ENCODE measurements at places on chromosomes 5 and 9. TPM values are rescaled to one million over a fixed set of nuclear protein-coding genes. Genes with fewer than 3 reads are reported as not detected.

The PCDHA3 gene
- total RNA-seq: not detected

The IL9 gene
- total RNA-seq: not detected

The SLC36A3 gene
- not detected for total RNA-seq

The TNFSF8 gene
- 3.3 TPM for total RNA-seq

The SLC6A7 gene
- total RNA-seq: not detected

The ENTPD2 gene
- total RNA-seq: not detected

The PCDHGA11 gene
- 2.2 TPM for total RNA-seq

The LHX6 gene
- total RNA-seq: 0.48 TPM

The LAMC3 gene
- total RNA-seq: 45.2 TPM

The CYFIP2 gene
- 74.3 TPM for total RNA-seq

DNA sequence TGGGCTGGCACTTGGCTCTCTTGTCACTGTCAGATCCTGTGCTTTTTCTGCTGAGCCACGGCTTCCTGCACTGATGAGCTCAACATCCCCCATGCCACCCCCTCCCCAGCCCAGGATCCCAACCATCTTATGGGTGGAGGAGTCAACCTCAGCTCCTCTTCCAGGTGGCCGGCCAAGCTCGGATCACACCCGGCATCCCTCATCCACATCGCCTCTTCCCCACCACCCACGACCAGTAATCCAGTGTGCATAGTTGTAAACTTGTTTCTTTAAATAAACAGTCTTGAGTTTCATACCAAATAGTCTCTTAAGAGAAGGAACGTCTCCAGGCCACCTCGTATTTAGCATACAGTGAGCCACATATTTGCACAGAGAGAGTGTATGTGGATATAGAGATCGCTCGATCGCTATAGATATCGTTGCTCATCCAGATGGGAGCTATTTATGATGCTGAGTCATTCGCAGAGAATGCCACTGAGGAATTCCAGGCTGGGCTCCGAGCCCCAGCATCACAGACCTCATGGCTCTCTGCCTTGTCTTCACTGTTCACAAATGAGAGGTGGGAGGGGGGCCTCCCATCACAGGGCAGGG lies 61.8 kb upstream of the CPLX2 start:
- DNase-seq: no peak

DNA sequence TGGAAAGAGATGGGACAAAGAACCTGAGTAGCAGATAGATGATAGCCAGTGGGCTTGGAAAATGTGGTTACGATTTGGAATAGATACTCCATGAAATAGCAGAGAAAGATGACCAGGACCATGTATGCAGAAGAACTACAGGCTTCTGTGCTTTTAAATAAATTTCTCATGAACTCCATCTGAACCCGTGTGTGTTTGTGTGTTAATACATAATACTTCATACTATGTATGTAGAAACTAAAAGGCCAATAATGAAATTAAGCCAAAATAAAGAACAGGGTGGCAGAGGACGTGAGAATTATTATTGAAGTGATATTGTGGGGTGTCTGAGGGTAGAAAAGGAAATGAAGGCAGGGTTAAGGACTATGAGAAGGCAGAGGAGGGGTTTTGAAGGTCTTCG lies 385.1 kb upstream of the RPS23 start:
- DNase-seq: no peak

GRCh38 chr5:34827588-34828506 lies 11.1 kb upstream of the TTC23L start:
- no peak for DNase-seq

GRCh38 chr5:123448743-123449142 lies 25.5 kb upstream of the CEP120 start:
- DNase-seq: no peak

DNA sequence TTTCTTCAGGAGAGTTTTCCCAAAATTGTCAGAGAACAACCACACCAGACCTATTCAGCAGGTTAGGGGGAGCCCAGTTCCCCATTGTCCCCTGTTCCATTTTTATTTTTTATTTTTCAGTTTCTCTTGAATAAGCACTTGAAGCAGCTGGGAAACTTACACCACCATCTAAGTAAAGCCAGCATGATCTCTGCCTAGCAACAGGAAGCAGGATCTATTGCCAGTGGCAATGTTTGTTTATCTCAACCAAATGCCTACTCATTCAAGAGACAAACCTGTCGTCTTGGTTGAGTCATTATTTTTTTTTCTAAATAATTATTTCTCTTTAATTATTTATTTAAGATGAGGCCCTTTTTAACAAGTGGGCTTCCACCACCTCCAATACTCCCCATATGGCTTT lies 379.3 kb downstream of the PLK2 start:
- DNase-seq: no peak

DNA sequence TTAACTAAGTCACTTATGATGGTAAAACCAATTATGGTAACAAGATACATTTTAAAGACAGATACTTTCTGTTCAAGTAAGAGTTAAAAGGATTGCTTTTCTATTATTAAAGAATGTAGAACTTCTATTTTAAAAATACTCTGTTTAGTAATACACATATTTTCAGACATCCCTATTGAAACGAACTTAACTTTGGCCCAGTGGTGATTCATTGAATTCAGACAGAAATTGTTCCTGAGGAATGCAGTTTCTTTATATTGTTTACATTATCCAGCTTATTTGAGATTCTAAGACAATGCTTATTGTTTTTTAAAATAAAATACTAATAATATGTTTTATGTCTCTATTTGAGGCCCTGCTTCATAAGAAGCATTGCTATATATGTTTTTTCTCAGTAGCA lies 816.4 kb downstream of the SEMA5A start:
- no peak for DNase-seq

- no peak for DNase-seq
Observed at GRCh38 chr5:76332102-76332501, 71.0 kb upstream of the IQGAP2 start.

DNA sequence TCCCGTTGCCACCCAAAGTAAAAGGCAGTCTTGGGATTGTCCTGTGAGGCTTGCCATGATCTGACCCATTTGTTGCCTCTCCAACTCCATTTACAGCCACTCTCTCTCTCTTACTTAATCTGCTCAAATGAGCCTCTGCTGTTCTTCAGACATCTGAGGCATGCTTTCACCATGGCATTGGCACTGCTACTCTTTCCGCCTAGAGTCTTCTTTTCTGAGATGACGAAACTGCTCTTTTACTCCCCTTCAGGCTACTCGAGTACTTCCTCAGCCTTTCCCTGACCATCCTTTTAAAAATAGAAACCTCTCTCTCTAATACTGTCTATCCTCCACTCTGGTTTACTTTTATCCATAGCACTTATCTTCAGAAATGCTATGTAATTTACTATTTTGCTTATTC lies 9.0 kb downstream of the FOCAD start:
- no peak for DNase-seq

DNA sequence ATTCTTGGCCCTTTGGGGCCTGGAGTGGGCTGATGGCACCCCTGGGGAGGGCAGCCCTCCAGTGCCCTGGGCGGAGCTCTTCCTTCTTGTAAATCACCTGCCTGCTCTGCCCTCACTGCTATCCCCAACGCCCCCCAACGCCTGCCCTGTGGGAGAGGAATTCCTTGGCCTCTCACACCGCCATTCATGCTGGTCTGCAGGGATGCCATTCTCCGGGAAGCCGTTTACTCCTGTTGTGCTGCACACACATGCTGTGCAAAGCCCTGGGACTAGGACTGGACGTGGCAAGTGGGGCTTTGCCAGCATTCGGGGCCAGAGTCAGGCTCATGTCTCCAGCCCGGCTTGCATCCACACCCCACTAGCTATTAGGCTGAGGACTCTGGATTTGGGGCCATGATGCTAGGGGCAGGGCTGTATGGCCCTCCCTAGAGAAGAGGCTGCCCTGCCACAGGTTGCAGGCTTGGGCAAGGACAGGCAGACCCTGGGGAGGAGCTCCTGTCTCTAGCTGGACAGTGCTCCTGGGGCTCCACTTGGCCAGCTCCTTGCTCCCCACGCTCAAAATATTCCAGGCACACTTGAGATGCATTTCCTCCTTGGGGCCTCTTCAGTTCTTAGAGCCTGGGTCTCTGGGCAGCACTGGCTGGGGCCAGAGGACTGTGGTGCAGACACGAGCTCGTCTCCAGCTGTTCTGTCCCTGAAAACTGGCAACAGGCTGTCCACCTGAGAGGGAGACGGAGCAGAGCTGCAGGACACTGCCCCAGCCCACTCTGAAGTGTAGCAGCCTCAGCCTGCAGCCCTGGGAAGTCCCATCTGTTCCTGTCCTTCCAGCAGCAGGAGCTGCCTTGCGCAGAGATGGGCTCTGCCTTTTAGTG lies 226.9 kb downstream of the CACNA1B start:
- DNase-seq: no peak

GRCh38 chr9:136994180-136994887 lies 2.0 kb downstream of the CLIC3 start:
- no peak for DNase-seq

DNA sequence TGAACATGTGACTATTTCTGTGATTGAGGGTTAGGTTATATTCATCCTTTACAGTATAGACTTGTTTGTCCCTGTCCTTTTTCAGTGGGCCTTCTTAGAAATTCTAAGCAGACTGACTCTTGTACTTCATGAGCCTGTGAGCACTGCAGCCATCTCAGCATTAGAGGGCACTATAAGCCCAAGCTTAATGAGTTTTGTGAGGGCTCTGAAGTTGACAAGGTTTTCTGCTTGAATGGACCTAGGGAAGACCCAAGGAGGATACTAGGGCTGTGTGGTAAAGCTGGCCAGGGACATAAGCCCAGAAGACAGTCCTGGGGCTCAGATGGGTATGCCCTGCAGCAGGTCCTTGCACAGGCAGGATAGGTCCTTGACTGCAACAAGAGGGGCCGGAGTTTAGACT lies 126.5 kb downstream of the MRPS30 start:
- no peak for DNase-seq

DNA sequence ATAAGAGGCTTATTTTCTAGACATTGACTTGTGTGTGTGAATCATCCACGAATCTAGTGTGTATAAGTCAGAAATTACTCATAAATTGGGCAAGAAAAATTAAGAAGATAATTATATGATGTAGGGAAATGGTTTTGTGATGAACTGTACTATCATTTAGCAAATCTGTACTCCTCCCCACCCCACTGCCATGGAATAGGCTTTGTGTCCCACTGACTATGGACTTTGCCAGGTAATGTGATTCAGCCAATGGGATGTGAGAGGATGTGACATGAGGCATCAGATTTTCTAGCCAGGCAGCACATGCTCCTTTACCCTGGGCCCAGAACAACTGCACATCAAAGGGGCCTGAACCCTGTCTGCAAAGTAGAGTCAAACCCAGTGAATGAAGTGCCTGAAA lies 406.6 kb downstream of the CTNND2 start:
- DNase-seq: no peak

- DNase-seq: no peak
Observed at GRCh38 chr9:95772320-95773052, 103.0 kb upstream of the ERCC6L2 start.

GRCh38 chr5:139402561-139403158 lies 1.2 kb downstream of the SPATA24 start:
- no peak for DNase-seq

- DNase-seq: no peak
Observed at GRCh38 chr5:133311176-133311575, 259.4 kb downstream of the HSPA4 start.

DNA sequence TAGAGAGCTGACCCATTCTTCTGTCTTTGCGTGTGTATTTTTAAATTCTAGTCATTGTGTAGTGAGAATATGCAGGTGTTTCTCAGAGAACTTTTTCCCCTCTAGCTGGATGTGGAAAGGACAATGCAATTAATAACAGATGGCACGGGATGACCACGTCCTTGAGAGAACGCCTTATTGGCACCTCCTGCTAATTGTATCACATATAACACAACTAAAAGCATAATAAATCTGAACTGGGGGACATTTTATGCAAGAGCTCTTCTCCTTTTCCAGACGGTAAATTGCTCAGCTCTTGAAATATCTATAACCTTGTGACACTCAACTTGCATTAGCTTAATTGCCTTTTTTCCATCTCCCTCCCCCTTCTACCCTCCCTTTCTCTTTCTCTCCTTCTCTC lies 62.9 kb upstream of the IZUMO3 start:
- no peak for DNase-seq

- no peak for DNase-seq
Observed at GRCh38 chr5:141686648-141687416, 4.8 kb upstream of the ARAP3 start.

DNA sequence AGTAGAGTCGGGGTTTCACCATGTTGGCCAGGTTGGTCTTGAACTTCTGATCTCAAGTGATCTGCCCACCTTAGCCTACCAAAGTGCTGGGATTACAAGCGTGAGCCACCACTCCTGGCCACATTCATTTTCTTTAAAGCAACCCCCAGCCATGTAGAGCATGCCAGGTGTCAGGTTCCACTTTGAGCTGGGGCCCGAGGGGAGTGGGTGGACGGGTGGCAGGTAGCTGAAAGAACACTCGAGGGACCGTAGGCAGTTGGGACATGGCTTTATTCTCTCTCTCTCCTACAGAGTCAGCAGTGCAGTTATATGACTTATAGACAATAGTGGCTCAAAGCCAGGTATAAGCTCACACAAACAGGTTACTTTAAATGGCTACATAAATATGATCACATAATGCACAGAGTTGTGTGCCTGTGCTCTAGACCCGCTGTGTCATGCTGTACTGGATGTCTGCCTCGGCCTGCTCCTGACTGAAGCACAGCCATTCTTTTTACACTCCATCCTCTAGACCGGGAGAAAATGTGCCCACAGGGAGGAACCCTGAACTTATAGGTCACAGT lies 60.5 kb upstream of the FAM120A start:
- no peak for DNase-seq

DNA sequence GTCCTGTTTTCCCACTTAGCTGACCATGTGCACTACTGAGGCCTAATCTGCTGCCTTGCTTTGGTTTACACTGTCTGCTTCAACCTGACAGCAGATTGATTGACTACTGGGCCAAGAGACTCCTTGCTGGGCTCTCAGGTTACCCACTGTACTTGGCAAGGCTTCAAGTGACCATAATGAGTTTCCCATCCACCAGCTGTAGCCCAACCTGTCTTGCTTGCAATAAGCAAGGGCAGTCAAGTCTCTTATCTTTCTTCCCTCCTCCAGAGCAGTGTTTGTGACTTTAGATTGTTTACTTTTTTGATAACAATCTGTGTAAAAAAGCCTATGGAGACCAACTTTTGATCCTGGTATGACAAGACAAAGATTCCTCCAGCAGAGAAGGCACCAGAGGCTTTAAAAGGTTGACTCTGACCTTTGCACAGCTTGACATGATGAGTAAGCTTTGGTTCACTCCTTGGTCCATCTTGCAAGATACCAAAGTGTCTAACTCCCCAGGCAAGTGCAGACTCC lies 912.3 kb upstream of the SEMA6A start:
- no peak for DNase-seq

GRCh38 chr5:163649514-163649913 lies 144.1 kb downstream of the MAT2B start:
- no peak for DNase-seq

DNA sequence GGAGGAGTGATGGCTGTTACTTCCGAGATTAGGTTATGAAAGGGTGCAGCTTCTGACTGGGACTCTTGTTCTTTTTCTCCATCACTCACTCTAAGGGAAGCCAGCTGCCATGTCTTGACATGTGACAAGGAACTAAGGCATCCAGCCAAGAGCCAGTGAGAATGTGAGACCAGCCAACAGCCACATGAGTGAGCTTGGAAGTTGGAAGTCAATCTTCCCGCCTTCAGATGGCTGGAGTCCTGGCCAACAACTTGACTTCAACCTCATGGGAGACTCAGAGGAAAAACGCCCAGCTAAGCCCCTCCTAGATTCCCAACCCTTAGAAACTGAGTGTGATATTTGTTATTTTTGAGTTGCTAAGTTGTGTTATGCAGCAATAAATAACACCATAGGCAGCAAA lies 201.1 kb downstream of the SNX18 start:
- DNase-seq: peak; percentile 32

- DNase-seq: no peak
Observed at GRCh38 chr5:109900911-109901627, 211.3 kb downstream of the MAN2A1 start.

GRCh38 chr5:82704381-82704780 lies 372.8 kb downstream of the TMEM167A start:
- no peak for DNase-seq

All from adrenal gland (tissue), 19 donors.